ENCODE measurements at places on chromosomes 1 and 21.

GRCh38 chr1:24949331-24949881, 19.3 kb upstream of the RUNX3 start:
- DNase-seq = peak; percentile 31

- no peak for DNase-seq
Observed at GRCh38 chr1:239388159-239388485, 1.8 kb downstream of the CHRM3 start.

DNA sequence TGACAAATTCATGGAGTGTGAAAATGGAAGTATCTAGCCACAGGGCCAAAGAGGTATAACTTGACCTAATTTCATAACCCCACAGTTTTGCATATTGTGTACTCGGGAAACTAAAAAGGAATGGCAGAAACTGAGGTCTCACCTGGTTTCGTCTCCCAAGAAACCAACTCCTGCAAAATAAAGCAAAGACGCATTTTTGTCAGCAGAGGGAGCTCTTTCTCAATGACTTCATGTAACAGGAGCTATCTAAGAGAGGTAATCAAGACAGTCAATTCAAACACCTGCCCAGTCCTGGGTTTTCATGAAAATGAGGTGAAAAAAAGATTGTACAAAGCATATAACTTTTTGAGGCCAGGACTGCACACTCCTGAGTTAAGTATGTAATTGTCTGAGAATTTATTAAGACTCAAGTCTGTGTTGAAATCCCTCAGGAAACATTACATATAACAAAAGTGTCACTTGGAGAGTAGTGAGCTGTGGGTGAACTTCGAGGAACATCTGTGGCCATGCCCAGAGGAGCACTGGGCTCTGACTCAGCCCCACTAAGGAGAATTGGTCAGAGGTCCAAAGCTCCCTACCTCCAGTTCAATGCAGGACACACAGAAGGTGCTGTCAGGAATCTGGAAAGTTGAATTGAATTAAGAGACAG, 17.6 kb downstream of the FCRL4 start:
- DNase-seq = peak; percentile 73

DNA sequence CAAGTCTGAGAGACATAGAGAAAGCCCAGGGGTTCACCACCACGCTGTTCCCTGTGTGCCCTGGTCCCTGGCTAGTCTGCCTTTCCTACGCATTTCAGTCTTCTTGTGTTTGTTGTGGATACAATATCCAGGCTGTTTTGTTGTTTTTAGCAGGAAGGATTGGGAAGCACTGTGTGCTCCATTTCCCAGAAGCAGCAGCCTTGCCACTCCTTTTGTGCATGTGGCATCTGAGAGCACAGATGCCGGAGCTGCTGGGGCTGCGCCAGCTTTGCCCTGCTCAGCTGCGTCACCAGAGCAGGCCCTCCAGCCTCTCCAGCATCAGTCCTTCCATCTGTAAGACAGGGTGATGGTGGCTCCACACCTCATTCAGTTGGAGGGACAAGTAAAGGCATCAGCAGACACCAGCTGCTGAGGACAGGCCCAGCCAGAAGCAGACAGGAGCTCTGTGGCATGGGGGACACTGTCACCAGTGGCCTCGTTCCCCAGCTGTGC, 94.4 kb upstream of the COL6A1 start:
- no peak for DNase-seq

GRCh38 chr1:53190210-53190611, 6.4 kb upstream of the CPT2 start:
- DNase-seq = no peak

- peak; percentile 72 for DNase-seq
Observed at GRCh38 chr1:235068158-235069121, 60.2 kb downstream of the TOMM20 start.
